ENCODE measurements at places on chromosomes 3 and 15.

- DNase-seq: peak; percentile 77
Observed at GRCh38 chr3:11661827-11662226, 18.1 kb upstream of the VGLL4 start.

GRCh38 chr3:88882121-88882520 lies 225.3 kb upstream of the EPHA3 start:
- no peak for DNase-seq

DNA sequence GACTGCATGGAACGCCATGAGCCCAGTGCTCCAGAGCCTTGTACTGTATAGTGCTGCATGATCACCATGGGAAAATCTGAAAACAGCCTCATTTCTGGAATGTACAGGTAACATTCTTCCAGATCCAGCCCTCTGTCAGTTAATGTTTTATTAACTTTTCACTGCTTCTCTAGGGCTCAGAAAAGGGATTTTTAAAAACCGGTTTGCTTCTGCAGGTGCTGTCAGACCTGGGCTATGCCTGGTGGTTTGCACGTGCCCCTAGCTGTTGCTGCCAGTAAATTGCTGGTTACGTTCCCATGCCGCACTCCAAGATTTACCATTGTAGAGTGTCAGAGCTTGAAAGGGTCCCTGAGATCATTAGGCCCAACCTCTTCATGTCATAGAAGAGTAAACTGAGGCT lies 9.0 kb downstream of the SNAPC5 start:
- DNase-seq: no peak

GRCh38 chr3:192850451-192850981 lies 67.1 kb downstream of the MB21D2 start:
- peak; percentile 53 for DNase-seq

- no peak for DNase-seq
Observed at GRCh38 chr3:177646749-177647148, 449.5 kb upstream of the TBL1XR1 start.

DNA sequence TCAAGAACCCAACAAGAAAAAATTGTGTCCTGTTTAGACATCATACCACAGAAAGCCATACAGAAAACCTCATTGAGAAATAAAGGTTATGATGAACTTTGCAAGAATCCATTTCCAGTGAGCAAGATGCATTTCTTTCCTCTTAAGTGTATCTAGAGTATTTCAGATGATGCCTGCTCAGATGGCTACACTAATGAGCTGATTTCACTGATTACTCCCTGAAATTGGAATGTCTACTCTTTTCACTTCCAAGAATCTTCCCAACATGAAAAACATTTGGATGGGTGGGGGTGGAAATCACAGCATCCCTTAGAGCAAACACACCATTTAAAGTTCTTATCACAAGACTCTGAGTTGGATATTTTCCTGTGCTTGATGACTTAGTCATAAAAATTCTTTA lies 41.4 kb upstream of the IL12A start:
- DNase-seq: peak; percentile 86

DNA sequence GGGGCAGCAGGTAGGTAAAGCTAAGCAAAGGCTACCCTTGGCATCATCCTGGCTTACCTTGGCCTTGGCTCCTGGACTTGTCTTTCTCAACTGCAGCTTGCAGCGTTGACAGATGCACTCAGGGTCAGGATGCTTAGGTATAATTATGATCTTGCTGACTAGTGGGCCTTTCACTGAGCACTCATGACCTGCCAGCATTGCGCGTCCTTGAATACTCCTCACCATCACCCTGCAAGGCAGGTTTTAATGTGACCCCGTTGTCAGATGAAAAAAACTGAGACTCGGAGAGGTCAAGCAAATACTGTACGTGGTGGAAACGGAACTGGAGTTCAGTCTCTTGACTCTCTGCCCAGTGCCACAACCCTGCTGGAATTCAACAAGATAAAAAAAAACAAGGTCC lies 126.7 kb downstream of the OPA1 start:
- DNase-seq: no peak

DNA sequence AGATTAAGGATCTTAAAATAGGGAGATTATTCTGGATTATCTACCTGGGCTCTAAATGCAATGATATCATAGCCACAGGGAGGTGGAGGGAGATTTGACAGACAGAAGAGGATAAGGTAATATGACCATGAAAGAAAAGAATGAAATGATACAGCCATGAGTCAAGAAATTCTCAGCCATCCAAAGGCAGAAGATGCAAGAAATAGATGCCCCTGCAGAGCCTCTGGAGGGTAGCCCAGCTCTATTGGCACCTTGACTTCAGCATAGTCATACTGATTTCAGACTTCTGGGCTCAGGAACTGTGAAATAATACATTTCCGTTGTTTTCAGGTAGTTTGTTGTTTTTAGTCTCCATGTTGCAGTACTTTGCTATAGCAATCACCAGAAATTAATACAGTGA lies 31.9 kb upstream of the FOXB1 start:
- DNase-seq: no peak

DNA sequence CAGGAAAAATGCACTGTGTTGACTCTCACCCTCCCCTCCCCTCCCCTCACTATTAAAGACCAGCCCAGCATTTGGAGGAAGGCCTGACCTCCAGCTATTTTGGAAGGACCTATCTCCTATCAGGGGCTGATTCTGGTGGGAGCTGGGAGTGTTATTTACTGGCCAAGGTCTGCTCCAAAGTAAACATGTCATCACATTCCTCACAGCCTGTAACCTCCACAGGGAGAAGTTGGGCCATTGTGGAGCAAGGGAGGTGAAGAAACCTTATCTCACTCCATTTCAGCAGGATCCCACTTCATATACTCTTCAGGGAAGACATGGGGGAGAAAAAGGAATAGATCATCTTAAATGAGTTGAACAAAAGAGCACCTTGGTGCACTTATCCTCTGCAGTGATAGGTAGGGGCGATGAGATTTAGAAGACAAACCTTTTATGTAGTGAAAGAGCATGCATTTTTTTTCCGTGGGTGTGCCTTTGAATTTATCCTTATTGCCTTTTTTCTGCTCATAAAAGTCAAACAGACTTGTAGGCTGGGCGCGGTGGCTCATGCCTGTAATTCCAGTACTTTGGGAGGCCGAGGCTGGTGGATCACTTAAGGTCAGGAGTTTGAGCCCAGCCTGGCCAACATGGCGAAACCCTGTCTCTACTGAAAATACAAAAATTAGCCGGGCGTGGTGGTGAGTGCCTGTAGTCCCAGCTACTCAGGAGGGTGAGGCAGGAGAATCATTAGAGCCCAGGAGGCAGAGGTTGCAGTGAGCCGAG lies 15.6 kb upstream of the FLNB start:
- DNase-seq: no peak

- DNase-seq: no peak
Observed at GRCh38 chr15:59722476-59722875, 33.4 kb upstream of the BNIP2 start.

GRCh38 chr3:19488939-19489338 lies 340.6 kb downstream of the KCNH8 start:
- no peak for DNase-seq

DNA sequence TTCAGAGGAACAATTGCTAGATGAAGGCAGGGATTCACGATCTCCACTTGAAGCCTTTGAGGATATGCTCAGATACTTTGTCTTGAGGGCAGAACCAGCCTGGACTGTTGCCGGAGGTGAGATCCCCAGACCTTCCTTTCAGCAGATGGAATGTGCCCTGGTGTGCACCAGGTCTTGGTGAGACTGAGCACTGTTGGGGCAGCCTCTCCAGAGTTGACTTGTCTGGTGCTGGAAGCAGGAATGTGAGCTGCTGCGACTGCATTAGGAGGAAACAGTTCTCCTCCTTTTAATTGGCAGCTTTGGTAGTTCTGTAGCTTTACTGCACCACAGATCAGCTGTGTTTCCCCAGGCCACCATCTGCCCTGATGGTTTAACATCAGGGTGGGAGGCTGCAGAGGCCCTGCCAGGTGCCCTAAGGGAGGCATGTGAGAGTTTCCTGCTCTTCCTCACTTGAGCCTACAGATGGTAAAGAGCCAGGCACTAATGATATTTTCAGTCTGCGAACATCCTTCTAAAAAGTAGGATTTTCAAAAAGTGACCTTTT lies 58.5 kb downstream of the CTDSPL start:
- no peak for DNase-seq

DNA sequence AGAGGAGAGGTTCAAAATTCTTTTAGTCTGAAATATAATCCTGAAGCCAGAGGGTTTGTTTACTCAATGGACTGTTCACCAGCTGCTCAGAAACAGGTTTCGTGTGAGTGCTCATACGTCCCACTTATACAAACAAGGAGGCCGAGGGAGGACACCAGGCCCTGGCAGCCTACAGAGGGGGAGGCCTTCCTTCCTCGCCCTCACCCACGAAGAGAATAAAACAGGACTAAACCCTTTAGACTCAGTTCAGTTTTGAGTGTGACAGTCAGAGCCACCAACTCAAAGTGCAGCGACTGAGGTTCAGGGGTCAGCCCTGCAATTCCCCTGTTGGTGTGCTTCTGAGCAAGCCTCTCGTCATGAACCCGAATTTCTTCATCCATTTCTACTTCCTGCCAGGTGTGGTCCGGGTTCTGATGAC lies 17.3 kb downstream of the FAM174B start:
- no peak for DNase-seq

GRCh38 chr3:158532099-158532734 lies 38.8 kb upstream of the MLF1 start:
- DNase-seq: peak; percentile 28

- no peak for DNase-seq
Observed at GRCh38 chr15:23578521-23579150, 13.2 kb downstream of the MKRN3 start.

DNA sequence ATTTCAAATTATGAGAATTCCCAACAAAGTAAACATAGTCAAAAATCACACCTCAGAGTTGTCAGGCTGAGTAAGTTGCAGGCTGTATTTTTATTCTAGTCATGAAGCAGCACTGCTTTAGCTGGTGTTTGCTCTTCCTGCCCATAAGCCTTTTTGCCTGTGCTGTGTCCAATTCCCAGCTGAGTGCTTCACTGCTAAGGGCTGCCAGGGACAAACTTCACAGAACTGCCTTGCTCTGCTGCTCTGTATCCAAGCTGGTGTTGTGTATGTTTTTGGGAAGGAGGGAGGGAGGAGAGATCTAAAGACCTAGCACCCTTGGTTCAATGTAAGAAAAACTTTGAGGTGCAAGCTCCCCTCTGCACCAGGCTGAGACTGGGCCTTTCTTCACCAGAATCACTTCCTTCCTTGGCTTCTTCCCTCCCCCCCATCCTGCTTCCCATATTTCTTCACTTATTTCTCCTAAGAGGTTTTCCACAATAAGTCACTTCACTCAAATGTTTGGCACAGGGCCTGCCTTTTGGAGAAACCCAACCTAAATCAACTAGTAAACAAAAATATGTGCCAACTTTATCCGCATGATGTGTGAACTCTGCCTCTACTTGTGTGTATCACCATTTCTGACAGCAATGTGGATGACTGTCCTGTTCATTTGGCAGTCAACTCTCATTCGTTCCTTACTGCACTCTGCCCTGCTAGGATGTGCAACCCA lies 156.1 kb downstream of the TBL1XR1 start:
- peak; percentile 16 for DNase-seq

DNA sequence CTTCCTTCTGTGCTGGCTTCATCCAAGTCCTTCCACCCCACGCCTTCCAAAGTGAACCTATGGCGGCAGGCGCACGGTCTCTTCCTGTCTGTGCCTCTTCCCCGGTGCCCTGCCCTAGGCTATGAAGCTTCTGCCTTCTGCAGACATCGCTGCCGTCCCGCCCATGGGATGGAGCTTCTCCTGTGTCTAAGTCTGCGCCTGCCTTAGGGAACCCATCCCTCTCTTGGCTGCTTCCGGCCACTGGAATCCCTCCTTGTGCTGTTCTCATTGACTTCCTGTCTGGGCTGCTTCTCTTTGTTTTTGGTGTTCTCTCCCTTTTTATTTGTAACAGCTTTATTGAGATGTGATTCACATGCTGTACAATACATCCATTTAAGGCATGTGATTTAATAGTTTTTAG lies 17.2 kb downstream of the CHCHD6 start:
- no peak for DNase-seq

- DNase-seq: no peak
Observed at GRCh38 chr3:137766876-137767537, 2.9 kb downstream of the SOX14 start.

DNA sequence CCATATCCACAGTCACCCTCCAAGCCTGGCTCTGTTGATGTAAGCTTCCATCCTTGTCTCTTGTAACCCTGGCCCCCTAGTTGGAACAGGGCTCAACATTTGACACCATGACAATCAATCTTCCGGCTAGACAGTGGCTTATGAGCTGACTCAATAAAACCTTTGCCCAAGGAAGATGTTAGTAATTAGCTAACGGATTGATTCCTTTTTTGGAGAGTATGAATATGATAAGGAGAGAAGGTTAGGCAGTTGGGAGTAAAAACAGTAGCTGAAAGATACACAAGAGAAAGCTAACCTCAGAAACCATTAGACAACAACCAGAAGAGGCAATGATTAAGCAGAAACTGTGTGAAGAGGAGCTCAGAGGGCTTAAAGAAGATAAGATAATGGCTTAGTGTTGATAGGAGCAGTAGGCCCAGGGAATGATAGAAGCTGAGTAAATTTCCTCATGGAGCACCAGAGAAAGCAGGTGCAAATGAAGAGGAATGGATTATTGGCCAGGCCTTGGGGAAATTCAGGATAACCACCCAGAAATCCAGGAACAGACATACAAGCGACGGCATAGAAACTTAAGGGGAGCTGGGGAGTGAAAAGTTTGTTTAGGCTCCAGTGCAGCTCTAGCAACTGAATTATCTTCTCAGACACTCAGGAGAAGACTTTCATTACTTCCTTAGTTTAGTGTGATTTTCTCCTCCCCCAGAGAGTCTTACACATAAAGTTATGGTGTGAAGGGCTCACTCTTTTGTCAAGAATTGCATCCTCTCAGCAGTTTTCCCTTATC lies 7.8 kb upstream of the RFX7 start:
- no peak for DNase-seq

DNA sequence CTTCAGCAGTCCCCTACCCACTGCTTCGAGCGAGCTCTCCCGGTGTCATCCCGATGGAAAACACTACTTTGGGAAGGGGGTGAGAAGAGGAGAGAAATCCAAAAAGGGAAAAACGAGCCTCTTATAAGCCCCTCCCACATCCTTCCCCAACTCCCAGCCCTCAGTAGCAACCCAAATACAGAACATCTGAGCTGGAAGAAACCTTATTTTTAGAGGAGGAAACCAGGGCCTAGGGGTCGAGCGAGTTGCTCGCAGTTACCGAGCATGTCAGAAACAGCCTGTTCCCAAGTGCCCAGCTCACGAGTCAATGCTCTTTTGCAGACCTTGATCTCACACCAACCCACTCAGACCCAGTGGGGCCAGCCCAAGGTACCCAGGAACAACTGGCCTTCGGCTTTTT lies 14.2 kb downstream of the RBPMS2 start:
- DNase-seq: no peak

GRCh38 chr15:41974041-41974440 lies 1.7 kb upstream of the EHD4 start:
- no peak for DNase-seq

GRCh38 chr3:29525254-29525881 lies 244.5 kb downstream of the RBMS3 start:
- DNase-seq: peak; percentile 75

- DNase-seq: no peak
Observed at GRCh38 chr15:63978511-63979261, 67.6 kb downstream of the DAPK2 start.

GRCh38 chr3:64878362-64878761 lies 190.6 kb upstream of the ADAMTS9 start:
- no peak for DNase-seq
